Neural crest cell (in vitro differentiated cells): ENCODE measurements at places on chromosomes 5 and 9. TPM values are rescaled to one million over a fixed set of nuclear protein-coding genes. Genes with fewer than 3 reads are reported as not detected.

- no peaks in the 10 kb centered on the region for H3K36me3 ChIP-seq
- peaks cover 22% of the 10 kb centered on the region for H3K27me3 ChIP-seq
- H3K27ac ChIP-seq: peak overlapping the region; percentile 92
- DNase-seq: peak; percentile 66
- peaks cover 40% of the 10 kb centered on the region for H3K4me1 ChIP-seq
These were observed 2.0 kb downstream of the PDLIM7 start for GRCh38 chr5:177495243-177496060.

GRCh38 chr5:141822144-141822543, 56.1 kb downstream of the PCDH1 start:
- no peak for DNase-seq
- H3K4me3 ChIP-seq: no peak overlapping the region
- peaks cover 31% of the 10 kb centered on the region for H3K4me1 ChIP-seq
- no peaks in the 10 kb centered on the region for H3K27me3 ChIP-seq

DNA sequence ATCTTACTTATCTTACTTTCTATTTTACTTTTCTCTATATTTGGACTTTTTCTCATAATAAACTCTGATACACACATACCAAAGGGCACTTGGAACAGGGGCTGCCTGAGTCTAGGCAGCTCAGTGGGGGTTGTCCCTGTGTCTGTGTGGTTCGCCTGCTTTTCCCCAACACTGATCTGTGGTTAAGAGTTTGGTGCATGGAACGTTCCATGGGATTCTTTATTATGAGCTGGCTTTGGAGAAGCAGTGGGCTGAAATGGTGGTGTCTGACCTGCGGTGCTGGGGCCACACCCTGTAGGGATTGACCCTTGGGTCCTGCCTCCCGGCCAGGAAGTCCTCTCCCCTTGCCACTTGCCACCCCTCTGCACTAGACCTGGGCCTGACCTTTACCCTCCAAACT, 47.4 kb downstream of the ANKRD33B start:
- no peaks in the 10 kb centered on the region for H3K36me3 ChIP-seq
- H3K27ac ChIP-seq: no peak overlapping the region
- H3K4me1 ChIP-seq: peaks cover 12% of the 10 kb centered on the region
- H3K27me3 ChIP-seq: peaks cover 11% of the 10 kb centered on the region
- no peak overlapping the region for H3K4me3 ChIP-seq

DNA sequence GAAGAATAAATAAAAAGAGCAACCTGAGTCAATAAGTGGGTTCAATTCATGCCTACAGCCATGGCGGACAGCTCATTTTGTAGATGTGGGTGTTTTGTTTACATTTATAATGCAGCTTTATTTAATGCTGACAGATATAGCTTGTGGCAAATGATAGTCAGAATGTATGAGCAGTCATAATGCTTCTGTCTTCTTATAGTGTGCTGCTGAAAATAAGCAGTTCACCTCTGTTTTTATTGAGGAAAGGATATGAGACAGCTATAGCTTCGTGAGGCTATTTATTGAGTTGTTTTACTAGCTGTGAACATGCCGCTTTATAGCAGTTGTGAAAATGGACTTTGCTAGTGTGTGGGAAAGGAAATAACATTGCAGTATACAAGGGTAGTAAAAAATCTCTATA, 147.4 kb downstream of the PBX3 start:
- no peak overlapping the region for H3K4me3 ChIP-seq
- peaks cover 6% of the 10 kb centered on the region for H3K4me1 ChIP-seq
- no peaks in the 10 kb centered on the region for H3K27me3 ChIP-seq

GRCh38 chr5:14359069-14360043, 216.2 kb downstream of the TRIO start:
- H3K27ac ChIP-seq: peak overlapping the region; percentile 1
- peaks cover 26% of the 10 kb centered on the region for H3K4me1 ChIP-seq
- DNase-seq: no peak
- no peak overlapping the region for H3K4me3 ChIP-seq
- no peaks in the 10 kb centered on the region for H3K27me3 ChIP-seq

DNA sequence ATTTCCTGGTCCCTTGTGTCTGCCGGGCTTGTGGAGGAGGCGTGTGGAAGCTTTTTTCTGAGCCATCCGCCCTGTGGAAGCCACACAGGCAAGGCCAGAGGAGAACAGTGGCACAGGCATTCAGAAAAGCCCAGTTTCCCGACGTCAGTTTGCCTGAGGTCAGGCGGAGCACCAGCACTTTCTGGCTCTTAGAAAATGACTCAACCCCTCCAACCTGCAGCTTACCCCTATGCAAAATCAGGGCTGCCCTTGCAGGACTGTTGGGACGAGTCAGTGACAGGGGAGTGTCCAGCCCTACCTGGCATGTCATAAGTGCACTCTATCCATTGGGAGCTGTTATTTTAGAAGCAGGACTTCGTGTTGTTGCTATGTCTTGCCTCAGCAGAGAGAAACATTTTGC, 216.0 kb downstream of the NR3C1 start:
- H3K27ac ChIP-seq: no peak overlapping the region
- no peak overlapping the region for H3K4me3 ChIP-seq
- DNase-seq: no peak
- H3K27me3 ChIP-seq: no peaks in the 10 kb centered on the region
- H3K4me1 ChIP-seq: no peaks in the 10 kb centered on the region

DNA sequence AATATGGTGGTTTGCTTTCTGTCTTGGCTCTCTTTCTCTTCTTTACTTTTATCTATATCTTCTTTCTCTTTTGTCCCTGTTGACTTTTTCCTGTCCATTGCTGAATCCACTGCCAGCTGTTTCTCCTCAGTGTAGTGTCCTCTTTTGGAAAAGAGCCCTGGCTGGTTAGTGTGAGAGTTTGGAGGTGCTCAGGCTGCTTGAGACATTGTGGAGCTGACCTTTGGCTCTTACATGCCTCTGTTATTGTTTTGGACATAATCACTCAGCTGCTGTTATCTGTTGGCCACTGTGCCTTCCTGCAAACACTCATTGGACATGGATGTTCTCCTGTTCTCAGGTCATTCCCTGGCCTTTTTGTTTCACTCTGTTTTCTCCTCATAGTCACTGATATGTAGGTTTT, 295.4 kb upstream of the RIOK2 start:
- H3K4me3 ChIP-seq: no peak overlapping the region
- H3K27ac ChIP-seq: no peak overlapping the region
- peaks cover 8% of the 10 kb centered on the region for H3K4me1 ChIP-seq
- no peaks in the 10 kb centered on the region for H3K27me3 ChIP-seq

DNA sequence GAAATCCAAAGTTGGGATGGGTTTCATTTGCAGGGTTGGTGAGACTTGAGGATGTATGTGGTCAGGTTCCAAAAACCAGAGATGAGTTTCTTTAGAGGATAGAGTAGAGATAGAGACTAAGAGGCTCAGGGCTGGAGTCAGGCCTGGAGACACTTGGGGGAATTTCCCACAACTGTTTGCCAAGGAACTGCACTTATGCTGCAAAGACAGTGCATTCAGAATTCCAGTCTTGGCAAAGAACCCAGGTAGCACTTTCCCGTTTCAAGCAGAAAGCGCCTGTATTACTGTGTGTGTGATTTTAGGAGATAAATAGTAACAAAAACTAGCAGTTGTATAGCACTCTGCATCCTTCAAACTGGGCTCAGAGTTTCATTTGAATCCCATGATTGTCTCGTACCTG, 55.4 kb downstream of the SNCAIP start:
- H3K27ac ChIP-seq: no peak overlapping the region
- DNase-seq: no peak

Gene KCNV2
- total RNA-seq: not detected in 2 replicates

DNA sequence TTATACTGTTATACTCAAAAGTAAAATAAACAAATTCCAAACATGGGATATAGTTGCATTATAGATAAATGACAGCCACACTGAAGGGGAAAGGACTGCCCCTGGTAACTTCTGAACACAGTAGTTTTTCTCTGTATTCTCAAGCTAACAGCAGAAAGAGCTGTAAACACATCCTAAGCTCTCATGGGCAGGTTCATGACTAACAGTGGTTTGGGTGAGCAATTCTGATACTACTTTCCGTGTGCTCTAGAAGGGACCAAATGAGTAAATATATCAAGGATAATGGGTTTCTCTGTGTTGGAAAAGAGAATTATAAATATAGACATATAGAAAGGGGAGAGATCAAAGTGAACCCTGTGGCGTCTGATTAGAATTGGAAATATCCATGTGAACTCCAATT, 2.2 kb upstream of the LCN6 start:
- H3K27ac ChIP-seq: no peak overlapping the region
- no peak for DNase-seq
- no peaks in the 10 kb centered on the region for H3K36me3 ChIP-seq
- H3K4me1 ChIP-seq: no peaks in the 10 kb centered on the region
- peaks cover 13% of the 10 kb centered on the region for H3K27me3 ChIP-seq

DNA sequence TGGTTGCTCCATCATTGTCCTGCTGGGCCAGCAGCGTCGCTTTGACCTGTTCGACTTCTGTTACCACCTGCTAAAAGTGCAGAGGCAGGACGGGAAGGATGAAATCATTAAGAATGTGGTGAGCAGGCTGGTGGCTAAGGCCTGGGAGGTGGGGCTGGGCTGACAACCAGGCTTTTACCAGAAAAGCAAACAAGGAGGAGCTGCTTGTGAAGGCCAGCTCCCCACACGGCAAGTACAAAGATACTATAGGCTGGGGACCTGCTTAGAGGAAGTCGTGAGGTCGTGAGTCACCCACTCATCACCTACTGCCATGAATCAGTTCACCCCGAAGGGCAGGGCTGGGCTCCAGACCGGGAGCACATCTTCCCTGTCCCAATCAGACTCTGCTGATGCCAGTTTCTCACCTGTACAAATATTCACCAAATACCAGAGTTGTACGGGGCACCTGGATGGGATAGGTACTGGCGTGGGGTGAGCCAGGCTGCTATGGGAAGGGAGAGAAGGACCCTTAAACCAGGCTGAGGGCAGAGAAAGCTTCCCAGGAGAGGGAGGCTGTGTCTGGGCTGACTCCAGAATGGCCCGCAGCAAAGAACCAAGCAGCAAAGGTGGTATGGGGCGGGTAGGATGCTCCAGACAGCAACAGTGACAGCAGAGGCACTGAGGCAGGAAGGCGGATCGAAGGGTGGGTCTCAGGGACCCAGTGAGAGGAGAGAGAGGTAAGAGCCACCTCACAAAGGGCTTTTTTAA, 69.3 kb upstream of the NIPAL4 start:
- H3K27me3 ChIP-seq: no peaks in the 10 kb centered on the region
- no peak for DNase-seq
- H3K36me3 ChIP-seq: peaks cover 20% of the 10 kb centered on the region

- no peaks in the 10 kb centered on the region for H3K36me3 ChIP-seq
- no peak for DNase-seq
- no peaks in the 10 kb centered on the region for H3K27me3 ChIP-seq
- no peaks in the 10 kb centered on the region for H3K4me1 ChIP-seq
- no peak overlapping the region for H3K27ac ChIP-seq
These were observed 11.4 kb upstream of the ENG start for GRCh38 chr9:127865645-127866464.

DNA sequence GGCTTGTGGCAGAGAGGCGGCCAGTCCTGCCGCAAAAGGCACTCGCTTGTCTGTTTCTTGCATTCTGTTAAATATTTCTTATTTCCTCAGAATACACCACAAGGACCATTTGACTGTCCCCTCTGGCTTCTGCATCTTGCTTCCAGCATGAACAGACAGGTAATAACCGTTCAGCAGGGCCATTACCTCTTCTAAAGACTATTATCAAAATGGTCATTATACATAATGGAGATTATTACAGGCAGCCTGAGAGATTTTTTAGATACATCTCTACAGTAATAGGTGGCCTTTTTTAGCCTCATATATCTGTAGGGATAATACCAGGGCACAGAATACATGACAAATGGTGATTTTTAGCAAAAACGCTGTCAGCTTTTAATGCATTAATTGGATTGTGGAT, 382.0 kb downstream of the PSAT1 start:
- no peaks in the 10 kb centered on the region for H3K27me3 ChIP-seq
- DNase-seq: no peak
- no peaks in the 10 kb centered on the region for H3K36me3 ChIP-seq
- H3K4me3 ChIP-seq: no peak overlapping the region

- H3K4me1 ChIP-seq: no peaks in the 10 kb centered on the region
- DNase-seq: no peak
- no peaks in the 10 kb centered on the region for H3K36me3 ChIP-seq
- H3K27ac ChIP-seq: no peak overlapping the region
- no peak overlapping the region for H3K4me3 ChIP-seq
These were observed 61.0 kb downstream of the SPEF2 start for GRCh38 chr5:35678661-35679060.

DNA sequence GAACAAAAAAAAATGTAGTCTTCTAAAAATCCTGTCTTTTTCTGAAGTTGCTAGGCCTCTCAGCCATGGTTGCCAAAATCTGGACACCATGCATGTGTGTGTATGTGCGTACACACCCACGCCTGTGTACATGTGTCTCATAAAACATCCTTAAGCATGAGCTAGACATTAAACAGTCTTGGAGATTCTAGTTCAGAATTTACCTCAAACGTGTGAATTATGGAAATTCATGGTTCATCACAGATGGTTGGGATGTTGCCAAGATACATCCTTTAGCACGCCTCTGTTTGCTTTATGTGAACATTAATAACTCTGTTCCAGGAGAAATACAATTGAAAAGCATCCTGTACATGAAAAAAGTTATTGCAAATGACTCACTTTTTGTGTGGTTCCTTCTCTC, 53.0 kb downstream of the F2RL2 start:
- H3K27ac ChIP-seq: no peak overlapping the region
- H3K4me1 ChIP-seq: no peaks in the 10 kb centered on the region
- no peak for DNase-seq
- no peaks in the 10 kb centered on the region for H3K27me3 ChIP-seq
- H3K4me3 ChIP-seq: no peak overlapping the region
- H3K36me3 ChIP-seq: no peaks in the 10 kb centered on the region

Gene GRM6
- not detected in 2 replicates for total RNA-seq

DNA sequence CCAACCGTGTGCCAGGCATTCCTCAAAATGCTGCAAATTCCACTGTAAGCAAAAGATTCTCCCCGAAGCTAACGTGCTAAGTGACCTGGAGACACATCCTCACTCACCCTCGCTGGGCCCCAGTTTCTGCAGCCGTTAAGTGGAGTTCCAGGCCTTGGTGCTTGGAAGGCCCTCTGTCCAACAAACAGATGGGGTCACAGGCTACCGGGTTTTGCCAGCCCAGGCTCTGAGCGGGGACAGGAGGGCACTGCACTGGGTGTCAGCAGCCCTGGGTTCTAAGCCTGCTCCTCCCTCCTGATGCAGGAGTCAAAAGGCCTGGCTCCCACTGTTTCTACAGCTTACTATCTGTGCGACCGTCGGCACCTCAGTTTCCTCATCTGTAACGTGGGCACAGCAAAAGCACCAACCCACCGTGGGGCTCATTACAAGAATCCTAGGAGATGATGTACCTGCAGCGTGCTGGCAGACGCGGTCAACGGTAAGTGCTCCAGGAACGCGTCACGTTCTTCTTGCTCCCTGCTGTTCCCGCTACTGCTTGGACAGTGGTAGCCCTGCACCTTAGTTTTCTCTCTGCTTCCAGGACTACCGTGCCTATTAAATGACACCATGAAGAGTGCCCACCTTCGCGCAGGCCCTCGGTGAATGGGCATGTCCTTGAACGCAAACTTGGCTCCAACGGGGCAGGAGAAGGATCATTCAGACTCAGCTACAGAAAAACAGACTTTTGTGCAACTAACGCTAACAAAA, 84.8 kb downstream of the ADAMTS2 start:
- peaks cover 8% of the 10 kb centered on the region for H3K4me1 ChIP-seq
- no peaks in the 10 kb centered on the region for H3K36me3 ChIP-seq
- H3K4me3 ChIP-seq: no peak overlapping the region
- H3K27me3 ChIP-seq: no peaks in the 10 kb centered on the region
